ENCODE measurements at places on chromosomes 5 and 9. TPM values are rescaled to one million over a fixed set of nuclear protein-coding genes. Genes with fewer than 3 reads are reported as not detected.

Gene HDHD3
- 12.2 TPM for polyA plus RNA-seq

Gene ADAMTS13
- polyA plus RNA-seq: 0.73 TPM

Gene FGF18
- polyA plus RNA-seq: 0.14 TPM

Gene TXNDC8
- polyA plus RNA-seq: not detected

Gene PTGDS
- 37.9 TPM for polyA plus RNA-seq

Gene SLC45A2
- polyA plus RNA-seq: 0.08 TPM

Gene CXXC5
- 24.5 TPM for polyA plus RNA-seq

Gene OGN
- 0.76 TPM for polyA plus RNA-seq

Gene C8G
- polyA plus RNA-seq: 3.4 TPM

Gene VPS13A
- 9.0 TPM for polyA plus RNA-seq

Gene CRB2
- 0.03 TPM for polyA plus RNA-seq

Gene RNF145
- 6.0 TPM for polyA plus RNA-seq

Gene UCK1
- polyA plus RNA-seq: 47.4 TPM

Gene EGFLAM
- 29.8 TPM for polyA plus RNA-seq

Gene MVB12B
- 1.5 TPM for polyA plus RNA-seq

Gene GRXCR2
- polyA plus RNA-seq: not detected

Gene PGM5
- 10.2 TPM for polyA plus RNA-seq

Gene TIMD4
- not detected for polyA plus RNA-seq

Gene MYOZ3
- polyA plus RNA-seq: 14.5 TPM

Gene LPCAT1
- 4.2 TPM for polyA plus RNA-seq

Gene TPPP
- 3.3 TPM for polyA plus RNA-seq
